Breast epithelium (tissue), 4 donors: ENCODE measurements at places on chromosomes 12 and 14. TPM values are rescaled to one million over a fixed set of nuclear protein-coding genes. Genes with fewer than 3 reads are reported as not detected.

Gene PLA2G1B
- not detected for total RNA-seq

Gene IFNG-AS1
- not detected for total RNA-seq

Gene WIF1
- 25.9 TPM for total RNA-seq

Gene ADSS1
- 7.3 TPM for total RNA-seq

Gene CD27
- total RNA-seq: 2.6 TPM

Gene MFAP5
- 36.7 TPM for total RNA-seq

Gene ISM2
- total RNA-seq: 0.32 TPM

Gene MANSC4
- total RNA-seq: 0.73 TPM

Gene SMOC1
- 5.7 TPM for total RNA-seq

Gene TBX5
- total RNA-seq: 6.2 TPM

Gene CLEC1B
- total RNA-seq: not detected
